Activated T-helper 1 cell treated with anti-CD3 and anti-CD28 coated beads, Interleukin-2, amount 50 U/mL, for 16 hours (primary cell): ENCODE measurements at places on chromosomes 16 and 17.

DNA sequence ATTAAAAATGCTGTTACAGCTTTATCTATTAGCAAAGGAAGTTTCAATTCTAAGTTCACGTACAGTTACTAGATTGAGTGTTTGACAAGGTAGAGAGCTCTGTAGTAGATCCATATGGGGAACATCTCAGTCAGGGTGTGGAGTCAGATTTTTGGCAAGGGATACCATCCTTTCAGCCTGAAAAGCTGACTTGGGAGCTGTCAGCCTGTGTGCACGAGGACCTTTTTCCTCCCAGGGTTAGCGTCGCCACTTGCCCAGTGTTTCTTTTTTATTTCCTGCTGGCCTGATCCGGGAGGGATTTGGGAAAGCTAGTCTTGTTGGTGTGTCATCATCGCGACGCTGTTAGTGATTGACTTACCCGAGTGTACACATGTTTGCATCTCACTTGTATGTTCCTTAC is 29.5 kb downstream of the WWOX start:
- DNase-seq = no peak

DNA sequence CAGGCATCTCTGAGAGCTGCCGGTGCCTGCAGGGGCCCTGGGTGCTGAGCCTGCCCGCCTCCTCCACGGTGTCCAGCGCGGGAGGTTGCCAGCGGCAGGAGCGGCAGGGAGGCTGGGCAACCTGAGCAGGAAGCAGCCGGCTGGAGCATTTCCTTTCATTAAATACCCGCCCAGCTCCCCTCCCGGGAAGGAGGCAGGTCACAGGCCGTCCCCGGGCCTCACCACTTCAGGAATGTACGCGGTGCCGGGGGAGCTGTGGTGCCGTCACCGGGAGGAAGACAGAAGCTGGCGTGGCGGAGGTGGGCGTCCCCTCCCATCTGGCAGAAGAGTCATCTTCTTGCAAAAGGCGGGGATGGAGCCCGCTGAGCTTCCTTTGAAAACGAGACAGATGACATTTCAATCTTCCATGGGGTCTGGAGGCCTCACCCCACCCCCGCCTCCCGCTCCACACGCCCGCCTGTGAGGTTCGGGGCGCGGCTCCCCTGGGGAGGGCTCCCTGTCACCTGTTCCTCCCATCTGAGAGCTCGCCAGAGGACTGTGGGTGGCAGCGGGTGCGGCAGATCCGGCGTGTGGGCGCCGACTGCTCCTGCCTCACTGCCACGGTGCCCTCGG is 16.0 kb downstream of the SOX8 start:
- peak; percentile 29 for DNase-seq

- no peak for DNase-seq
Measured at GRCh38 chr17:64418506-64419339, 28.1 kb upstream of the PECAM1 start.

DNA sequence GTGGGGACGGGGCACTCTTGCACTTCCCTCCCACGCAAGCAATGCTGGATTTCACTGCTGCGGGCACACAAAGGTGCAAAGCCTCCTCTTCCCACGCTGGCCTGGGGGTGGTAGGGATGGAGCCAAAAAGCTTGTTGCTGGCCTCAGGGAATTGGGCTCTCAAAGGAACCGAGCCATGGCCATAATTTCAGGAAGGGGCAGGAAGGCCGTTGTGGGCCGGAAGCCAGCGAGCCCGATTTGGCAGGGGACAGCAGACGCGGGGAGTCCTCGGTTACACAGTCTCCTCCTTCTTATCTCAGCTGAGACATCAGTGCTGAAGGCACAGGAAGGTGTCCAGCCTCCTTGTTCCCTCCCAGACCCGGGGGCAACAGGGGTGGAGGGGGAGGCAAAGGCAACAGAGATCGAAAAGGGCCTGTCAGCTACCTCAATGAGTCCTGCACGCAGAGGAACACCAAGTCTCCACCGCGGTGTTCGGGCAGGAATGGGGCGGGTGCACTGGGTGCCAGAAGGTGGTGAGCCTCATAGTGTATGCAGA is 59.5 kb downstream of the SLFN11 start:
- DNase-seq = no peak

DNA sequence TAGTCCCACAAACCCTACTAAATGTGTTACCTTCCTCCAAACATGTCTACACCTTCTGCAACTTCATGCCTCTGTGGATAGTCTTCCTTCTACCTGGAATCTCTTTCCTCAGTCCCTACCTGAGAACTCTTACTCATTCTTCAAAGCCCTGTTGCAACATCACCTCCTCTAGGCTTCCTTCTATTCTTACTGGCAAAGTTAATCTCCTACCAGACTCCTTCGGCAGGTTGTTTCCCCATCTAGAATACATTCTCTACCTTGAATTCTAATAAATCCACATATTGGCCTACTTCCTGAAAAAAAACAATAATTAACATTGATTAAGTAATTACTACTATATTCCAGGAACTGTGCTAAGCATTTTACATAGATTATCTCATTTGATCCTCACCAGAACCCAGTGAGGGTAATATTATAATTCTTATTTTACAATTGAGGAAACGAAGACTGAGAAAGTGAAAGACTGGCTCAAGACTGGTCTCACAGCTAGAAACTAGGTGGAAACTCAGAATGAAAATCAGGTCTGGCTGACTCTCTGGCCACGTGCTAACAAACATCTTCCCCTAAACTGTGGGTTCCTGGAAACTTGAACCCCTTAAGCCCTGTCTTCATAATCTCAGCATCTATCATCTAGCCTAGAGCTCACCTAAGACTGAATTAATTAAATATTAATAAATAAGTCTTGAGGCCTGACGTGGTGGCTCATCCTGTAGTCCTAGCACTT is 4.6 kb upstream of the STAT3 start:
- no peak for DNase-seq

GRCh38 chr16:50671644-50672260 is 9.4 kb downstream of the SNX20 start:
- no peak for DNase-seq

DNA sequence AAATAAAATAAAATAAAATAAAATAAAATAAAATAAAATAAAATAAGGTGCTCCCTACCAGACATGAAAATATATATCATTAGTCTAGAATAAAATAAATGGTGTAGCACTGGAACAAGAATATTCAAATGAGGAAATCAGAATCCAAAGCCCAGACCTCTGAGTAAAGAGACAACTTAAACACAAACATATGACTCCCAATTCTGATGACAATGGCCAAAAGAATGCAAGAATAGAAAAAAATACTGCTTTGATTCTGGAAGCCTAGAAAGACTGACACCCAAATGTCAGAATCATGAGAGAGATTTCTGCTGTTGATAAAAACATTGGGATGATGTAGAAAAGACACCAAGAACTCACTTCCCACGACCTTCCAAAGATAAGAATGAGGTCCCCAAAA is 27.9 kb downstream of the MYOCD start:
- DNase-seq = no peak

DNA sequence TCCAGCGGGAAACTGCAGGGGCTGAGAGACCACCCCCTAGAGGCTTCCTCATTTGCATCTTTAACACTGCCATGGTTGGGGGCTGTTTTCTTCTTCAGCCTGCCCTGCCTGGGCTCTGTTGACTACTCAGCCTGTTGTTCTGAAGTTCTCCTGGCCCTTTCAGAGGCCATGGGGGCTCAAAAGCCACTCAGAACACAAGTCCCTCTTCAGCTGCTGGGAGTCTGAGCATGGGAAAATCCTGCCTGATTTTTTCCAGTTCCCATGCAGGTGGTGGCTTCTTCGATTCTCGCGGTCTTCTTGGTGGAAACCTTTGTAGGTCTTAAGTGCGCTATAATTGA is 36.3 kb downstream of the PLCG2 start:
- DNase-seq = no peak

DNA sequence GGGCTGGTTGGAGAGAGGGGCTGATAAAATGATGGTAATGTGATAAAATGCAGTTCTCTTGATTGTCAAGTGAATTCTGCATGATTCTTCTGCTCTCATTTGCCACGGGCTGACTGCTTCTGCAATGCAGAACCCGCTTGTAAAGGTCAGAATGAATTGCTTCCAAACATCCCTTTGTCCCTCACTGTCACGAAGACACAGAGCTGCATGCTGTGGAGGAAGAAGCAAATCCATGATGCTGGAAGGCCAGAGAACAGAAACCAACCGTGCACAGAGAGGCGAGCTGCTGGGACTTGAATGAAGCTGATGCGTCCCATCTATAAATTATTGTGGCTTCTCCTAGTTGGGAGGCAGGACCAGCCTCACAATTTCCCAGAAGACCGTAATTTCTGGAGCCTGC is 171.6 kb downstream of the PRKCB start:
- DNase-seq = no peak
